ENCODE measurements at places on chromosomes 1 and 21. TPM values are rescaled to one million over a fixed set of nuclear protein-coding genes. Genes with fewer than 3 reads are reported as not detected.

RAB25 gene
- polyA plus RNA-seq = 1.5 TPM

DNA sequence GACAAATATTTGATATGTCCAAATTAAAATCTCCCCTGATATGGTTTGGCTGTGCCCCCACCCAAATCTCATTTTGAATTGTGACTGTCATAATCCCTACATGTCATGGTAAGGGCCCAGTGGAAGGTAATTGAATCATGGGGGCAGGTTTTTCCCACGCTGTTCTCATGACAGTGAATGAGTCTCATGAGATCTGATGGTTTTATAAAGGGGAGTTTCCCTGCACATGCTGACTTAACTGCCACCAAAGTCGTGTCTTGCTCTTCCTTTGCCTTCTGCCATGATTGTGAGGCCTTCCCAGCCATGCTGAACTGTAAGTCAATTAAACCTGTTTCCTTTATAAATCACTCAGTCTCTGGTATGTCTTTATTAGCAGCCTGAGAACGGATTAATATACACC lies 207.0 kb downstream of the BARHL2 start:
- DNase-seq = no peak

BRINP3 gene
- not detected for polyA plus RNA-seq

- peak; percentile 36 for DNase-seq
Observed at GRCh38 chr21:34154878-34155277, 81.5 kb downstream of the MRPS6 start.

GRCh38 chr1:84698151-84699110 lies 8.2 kb upstream of the SSX2IP start:
- DNase-seq = no peak

DNA sequence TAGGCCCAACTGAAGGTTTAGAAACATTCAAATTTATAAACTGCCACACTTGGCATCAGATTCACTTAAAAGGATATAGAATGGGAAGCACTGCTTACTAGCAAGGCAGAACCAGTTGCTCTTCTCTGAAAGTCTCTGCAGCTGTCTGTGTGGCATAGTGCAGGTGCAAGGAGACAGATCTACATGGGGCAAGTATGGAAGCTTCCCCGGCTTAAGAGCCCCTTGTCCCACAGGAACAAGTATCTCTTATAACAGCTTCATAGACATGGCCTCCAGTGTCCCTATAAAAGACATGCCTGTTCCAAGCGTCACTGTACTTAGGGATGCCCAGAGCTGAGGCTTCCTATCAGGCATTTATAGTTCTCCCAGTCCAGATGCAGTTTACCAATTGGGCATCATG lies 26.5 kb downstream of the ZBTB8B start:
- DNase-seq = no peak

GRCh38 chr1:174112489-174113162 lies 46.7 kb upstream of the RABGAP1L start:
- no peak for DNase-seq

DNA sequence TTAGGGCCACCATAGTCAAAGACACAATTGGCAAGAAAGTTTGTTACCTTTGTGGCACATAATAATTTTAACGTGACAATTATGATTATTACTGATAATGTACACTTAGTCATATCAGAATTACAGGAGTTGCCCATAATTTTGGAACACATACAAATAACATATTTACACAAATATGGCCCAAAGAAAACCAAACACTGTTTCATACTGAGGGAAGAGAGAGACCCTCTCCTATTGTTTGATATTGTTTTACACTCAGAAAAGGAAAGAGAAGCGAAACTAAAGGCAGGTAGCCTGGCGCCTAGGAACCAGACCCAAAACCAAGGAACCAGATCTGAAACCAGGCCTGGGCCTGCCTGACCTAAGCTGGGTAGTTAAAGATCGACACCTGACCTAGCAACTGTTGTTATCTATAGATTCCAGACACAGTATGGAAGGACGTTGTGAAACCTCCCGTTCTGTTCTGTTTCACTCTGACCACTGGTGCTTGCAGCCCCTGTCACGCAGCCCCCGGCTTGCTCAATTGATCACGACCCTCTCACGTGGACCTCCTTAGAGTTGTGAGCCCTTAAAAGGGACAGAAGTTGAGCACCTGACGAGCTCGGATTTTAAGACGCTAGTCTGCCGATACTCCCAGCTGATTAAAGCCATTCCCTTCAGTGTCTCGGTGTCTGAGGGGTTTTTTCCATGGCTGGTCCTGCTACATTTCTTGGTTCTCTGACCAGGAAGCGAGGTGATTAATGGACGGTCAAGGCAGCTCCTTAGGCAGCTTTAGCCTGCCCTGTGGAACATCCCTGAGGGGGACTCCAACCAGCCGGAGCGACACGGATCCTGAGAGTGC lies 27.9 kb downstream of the C1orf115 start:
- DNase-seq = no peak

BTBD19 gene
- polyA plus RNA-seq = 0.07 TPM

CR1 gene
- polyA plus RNA-seq = 4.3 TPM

DNA sequence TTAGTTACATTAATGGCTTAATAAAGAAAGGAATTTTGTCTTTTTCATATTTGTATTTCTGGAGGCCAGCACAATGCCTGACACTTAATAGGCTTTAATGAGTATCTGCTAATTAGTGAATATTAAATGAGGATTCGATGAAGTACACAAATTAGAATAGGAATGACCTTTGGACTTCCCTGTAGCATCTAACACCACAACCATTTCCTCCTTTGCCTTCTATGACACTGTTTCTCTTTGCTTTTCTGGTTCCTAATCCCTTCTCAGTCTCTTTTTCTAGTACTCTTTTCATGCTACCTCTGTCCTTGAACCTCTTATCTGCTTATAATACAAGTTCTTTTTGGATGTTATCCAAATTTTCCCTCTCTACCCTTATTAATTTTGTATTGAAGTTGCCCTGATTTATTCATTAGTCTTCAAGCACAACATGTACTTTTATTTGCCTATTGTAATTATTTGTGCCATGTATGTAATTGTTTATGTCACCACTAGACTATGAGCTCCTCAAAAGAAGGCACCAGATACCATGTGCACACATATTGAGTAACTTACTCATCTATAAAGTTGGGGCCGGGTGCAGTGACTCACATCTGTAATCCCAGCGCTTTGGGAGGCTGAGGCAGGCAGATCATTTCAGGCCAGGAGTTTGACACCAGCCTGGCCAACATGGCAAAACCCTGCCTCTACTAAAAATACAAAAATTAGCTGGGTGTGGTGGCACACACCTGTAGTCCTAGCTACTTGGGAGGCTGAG lies 23.8 kb downstream of the RPS27 start:
- no peak for DNase-seq

CFAP126 gene
- polyA plus RNA-seq = not detected

- DNase-seq = no peak
Observed at GRCh38 chr1:119768778-119769177, at the start of gene HMGCS2. HMGCS2 (minus strand) TSS chr1:119768905; CDS start chr1:119768844, 61 bp downstream.

Measured in naive thymus-derived CD4-positive, alpha-beta T cell (primary cell).